T1000 (cell line): ENCODE measurements at places on chromosomes 16 and 17.

DNA sequence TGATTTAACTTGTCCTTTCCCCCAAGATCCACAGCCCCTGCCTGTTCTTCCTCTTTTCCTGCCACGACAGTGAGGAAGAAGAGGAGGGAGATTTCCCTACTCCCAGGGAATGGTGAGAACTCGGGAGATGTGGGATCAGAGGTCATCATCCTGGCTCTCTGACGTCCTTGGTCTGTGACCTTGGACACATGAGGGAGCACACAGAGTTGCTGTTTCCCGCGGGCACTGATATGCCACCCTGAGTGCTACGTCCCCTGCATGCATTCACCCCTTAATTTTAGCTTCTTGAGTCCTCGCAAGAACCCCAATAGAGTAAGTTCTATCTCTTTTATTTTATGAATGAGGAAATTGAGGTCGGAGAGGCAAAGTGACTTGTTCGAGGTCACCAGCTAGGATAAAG is 85.4 kb downstream of the BMERB1 start:
- DNase-seq = no peak

DNA sequence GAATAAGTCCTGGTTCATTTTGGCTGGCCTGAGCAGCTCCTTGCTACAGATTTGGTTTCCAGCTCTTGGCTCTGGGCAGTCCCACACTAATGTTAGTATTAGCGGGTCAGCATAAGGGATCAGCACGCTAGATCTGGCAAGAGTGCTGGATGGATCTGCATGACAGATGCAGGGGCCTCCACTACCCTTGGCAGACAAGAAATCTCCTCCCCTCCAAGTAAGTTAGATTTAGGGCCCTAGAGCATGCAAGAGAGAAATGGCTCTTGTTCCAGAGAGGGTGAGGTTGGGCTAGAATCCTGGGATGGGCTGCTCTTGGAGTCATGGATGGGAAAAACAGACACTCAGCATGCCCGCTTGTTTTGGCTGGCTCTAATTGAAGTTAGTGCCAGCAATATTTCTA is 414.3 kb downstream of the RBFOX1 start:
- no peak for DNase-seq

DNA sequence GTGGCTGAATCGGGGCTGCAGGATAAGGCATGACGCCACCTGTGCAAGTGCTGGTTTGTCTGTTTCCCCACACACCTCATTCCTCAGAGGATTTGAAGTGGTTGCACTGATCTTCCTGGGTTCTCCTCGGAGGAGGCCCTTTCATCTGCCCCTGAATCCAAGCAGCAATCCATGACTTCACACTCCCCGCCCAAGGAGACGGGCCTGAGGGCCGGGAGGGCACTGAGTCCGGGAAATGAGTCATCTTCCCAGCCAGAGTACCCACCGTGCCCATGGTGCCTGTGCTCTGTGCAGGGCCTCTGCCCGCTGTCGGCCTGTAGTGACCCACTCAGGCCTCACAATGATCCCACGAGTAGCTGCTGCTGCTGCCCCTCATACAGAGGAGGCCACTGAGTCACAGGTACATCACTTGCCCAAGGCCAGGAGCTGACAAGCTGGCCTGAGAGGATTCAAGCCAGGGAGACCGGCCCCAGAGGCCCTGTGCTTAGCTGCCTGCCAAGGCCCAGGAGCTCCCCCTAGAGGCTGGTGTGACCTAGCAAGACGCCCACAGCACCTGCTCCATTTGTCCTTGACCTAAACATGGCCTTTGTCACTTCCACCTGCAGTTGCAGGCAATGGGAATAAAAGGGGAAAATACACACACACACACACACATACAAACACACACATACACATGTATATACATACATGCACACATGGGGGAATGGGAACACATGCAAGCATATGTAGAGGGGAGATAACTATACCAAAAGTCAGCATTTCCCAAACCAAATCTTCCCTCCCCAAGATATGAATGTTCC is 240.0 kb downstream of the C16orf95 start:
- no peak for DNase-seq

- no peak for DNase-seq
These were observed 132.8 kb upstream of the NETO2 start for GRCh38 chr16:47276522-47276921.

DNA sequence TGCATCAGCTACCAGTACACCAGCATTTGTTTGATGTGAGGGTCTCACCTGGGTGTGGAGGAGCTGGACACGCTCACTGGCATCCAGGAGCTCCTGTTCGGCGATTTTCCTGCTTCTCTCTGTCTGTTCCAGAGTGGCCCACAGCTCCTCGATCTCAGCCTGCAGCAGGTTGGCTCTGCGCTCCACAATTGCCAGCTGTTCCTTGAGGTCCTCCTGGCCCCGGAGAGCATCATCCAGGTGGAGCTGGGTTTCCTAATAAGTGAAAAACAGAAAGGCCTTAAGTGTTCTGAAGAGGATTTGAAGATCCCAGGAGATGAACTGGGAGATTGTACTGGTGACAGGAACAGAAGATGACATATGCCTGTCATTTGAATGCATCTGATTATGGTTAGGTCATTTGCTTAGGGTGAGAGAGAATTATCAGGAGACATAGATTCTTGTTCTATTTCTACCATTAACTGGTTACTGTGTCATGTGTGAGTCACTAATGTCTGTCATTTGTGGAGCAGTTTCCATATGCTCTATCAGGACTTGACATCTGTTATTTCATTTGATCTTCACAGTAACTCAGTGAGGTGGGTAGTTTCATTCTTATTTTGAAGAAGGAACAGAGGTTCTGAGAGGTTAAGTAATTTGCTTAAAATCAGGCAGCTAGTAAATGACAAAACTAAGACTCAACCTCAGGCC is 21.5 kb upstream of the MYH13 start:
- no peak for DNase-seq

GRCh38 chr17:29133121-29133713 is 47.0 kb downstream of the MYO18A start:
- DNase-seq = no peak
